ENCODE measurements at places on chromosomes 13 and 19.

DNA sequence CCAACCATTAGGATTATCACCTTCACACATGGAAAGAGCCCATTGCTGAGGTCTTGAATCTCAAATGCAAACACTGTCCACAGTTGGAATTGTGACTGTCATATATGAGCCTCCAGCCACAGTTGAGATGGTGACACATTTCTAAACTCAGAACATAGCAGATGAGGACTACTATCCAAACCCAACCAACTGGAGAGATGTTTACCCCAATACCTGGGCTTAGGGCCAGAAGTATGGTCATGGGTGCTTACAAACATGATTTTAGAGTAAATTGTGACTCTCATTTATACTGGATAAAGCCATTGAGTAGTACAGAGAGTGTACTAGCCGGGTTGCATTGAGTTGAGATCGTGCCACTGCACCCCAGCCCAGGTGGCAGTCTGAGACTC, 14.0 kb upstream of the ZNF681 start:
- DNase-seq: no peak

GRCh38 chr19:2602391-2603181, 99.9 kb downstream of the GNG7 start:
- no peak for DNase-seq

GRCh38 chr13:23679220-23679619, 109.0 kb downstream of the TNFRSF19 start:
- peak; percentile 40 for DNase-seq

- no peak for DNase-seq
These were observed 10.5 kb downstream of the MLLT1 start for GRCh38 chr19:6269101-6269886.

DNA sequence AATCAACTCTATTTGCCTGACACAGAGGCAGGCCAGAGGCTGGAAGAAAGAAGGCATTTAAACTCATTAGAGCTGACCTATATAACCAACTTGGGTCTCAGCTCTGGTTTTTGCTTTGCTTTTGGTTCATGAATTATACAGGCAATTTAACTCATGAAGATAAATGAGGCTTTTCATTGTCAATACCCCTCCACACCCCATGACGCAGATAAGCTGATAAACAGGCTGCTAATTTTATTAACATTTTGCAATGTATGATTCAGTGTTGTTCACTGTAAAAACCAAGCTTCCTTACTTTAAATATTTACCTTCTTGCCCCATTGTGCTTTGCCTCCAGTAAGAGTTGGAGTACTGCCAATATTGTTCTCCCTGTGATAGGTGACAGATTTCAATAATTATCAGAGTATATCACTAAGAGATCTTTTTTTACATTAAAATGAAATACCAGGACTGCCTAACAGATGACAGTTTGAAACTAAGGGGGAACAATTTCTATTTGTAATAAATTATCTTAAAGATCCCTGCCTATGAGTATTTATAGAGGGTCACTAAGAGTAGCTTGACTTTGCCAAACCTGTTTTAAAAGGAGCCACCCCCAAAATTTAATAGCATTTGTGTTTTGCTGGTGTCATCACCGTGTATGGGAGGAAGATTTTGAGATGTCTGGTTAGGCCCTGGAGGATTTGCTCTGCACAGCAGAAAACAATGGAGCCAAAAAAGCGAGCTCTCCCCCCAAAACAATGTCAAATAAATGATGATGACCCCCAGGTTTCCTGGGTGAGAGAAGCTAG, 472.7 kb upstream of the NBEA start:
- DNase-seq: no peak

- DNase-seq: no peak
These were observed 30.2 kb upstream of the TRPC4 start for GRCh38 chr13:37899753-37900152.

DNA sequence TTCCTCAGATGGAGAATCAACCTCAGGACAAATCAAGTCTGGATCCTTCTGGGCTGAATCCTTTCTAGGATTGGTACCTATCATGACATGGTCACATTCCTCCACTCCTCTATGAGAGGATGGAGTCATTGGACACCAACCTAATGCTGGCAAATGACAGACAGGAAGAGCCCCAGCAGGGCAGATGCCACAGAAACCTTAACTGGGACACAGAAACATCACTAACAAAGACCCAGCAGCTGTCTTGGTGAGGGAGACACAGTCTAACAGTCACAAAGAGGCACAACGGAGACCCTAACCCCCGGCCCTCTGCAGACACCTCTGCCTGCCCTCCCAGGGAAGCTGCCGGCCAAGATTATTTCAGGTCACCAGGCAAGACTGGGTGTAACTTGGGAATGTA, 2.1 kb downstream of the ANKRD27 start:
- no peak for DNase-seq

DNA sequence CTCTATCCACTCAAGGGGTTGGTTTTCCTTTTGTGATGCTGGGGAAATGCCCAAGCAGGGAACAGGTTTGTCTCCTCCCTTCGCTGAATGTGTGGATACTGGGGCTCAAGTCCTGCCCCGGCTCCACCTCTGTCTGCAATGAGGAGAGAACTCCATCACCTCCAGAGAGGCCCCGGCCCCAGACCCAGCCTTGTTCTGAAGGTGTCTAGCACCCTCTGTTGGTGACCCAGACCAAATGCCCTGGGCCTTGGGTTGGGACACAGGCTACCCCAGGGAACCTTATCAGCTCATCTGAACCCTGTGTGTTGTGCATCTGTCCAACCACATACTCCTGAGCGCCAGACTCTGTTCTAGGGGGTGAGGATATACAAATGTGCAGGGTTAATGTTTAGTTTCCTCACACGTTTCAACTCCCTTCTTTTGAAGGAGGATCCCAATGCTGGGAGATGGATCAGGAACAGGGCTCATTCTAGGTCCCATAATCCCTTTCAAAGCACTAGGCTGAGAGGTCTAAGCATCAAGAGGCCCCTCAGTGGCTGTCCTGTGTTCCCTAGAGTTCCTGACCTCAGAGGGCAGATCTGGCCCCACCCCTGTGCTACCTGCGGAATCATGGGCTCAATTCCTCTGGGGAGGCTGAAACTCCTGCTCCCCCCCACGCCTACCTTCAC, 112.5 kb upstream of the SLC7A1 start:
- no peak for DNase-seq

GRCh38 chr19:1884719-1885334, 469 bp downstream of the ABHD17A start:
- no peak for DNase-seq

GRCh38 chr19:35293363-35293739, 1.4 kb downstream of the MAG start:
- no peak for DNase-seq

GRCh38 chr13:42377640-42378382, 105.9 kb downstream of the AKAP11 start:
- no peak for DNase-seq

GRCh38 chr19:30812099-30812678, 440.0 kb downstream of the ZNF536 start:
- DNase-seq: no peak

- no peak for DNase-seq
These were observed 4.0 kb upstream of the HOOK2 start for GRCh38 chr19:12779162-12779993.

- DNase-seq: no peak
These were observed 735.0 kb downstream of the FGF9 start for GRCh38 chr13:22405891-22406290.

GRCh38 chr19:20858218-20858617, 64.8 kb upstream of the ZNF85 start:
- no peak for DNase-seq

GRCh38 chr19:10565028-10565566, 713 bp downstream of the KRI1 start:
- DNase-seq: no peak

All from keratinocyte (primary cell).